ENCODE measurements at places on chromosomes 13 and 19.

- no peak for DNase-seq
These were observed 57.0 kb downstream of the RASL11A start for GRCh38 chr13:27327633-27328032.

DNA sequence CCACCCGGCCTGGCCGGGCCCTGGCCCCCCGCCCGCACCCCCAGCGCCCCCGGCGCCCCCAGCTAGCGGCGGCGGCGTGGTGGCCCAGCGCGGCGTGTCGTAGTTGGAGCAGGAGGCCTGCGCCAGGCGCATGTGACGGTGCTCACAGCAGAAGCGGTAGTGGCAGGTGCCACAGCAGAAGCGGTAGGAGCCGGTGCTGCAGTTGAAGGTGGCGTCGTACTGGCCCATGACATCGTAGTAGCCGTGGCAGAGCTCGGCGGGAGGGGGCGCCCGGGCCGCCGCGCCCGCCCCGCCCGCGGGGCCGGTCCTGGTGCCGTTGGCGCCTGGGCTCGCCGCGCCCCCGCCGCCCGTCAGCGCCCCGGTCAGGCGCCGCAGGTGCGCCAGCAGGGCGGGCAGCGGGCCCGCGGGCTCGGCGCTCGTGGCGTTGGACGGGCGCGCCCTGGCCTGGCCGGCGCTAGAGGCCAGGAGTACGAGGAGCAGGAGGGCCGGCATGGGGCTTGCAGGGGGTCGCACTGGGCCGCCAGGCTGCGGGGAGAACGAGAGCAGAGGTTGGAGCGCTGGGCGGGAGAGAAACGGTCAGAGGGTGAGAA is 633 bp downstream of the SHISA7 start:
- DNase-seq: no peak

- DNase-seq: no peak
These were observed 1.6 kb upstream of the BBC3 start for GRCh38 chr19:47232422-47233211.

DNA sequence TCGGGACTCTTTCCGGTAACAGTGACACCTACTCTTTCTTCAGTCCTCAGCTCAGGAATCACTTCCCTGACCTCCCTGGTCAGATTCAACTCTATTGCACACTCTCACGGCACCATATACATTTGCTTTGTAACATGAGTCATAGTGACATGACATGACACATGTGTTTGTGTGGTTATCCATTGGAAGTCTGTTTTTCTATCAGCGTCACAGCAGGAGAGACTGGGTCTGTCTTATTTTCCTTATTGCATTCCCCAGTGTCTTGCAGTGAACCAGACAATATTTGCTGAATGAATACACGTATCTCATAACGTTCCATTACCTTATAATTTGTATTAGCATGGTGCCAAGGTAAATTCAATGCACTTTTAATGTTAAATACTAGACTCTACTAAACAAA is 102.0 kb downstream of the DCLK1 start:
- DNase-seq: no peak

DNA sequence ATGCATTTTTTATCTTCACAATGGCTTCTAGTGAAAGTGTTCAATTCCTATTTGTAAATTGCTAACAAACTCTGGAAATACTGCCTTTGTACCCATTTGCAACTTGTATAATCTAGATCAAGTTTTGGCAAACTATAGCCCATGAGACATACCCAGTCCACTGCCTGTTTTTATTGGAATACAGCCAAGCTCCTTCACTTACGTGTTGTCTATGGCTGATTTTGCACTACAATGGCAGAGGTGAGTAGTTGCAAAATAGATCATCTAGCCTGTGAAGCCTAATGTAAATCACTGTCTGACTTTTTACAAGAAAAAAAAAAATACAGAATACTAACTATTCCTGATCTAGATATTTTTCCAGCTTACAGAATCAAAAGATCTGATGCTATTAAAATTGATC is 37.1 kb downstream of the DZIP1 start:
- no peak for DNase-seq

- no peak for DNase-seq
These were observed 5.9 kb downstream of the DAND5 start for GRCh38 chr19:12975221-12975741.

GRCh38 chr13:25840931-25841330 is 210.9 kb downstream of the SHISA2 start:
- DNase-seq: no peak

GRCh38 chr19:45045671-45046353 is 7.0 kb downstream of the CLASRP start:
- no peak for DNase-seq

- peak; percentile 80 for DNase-seq
These were observed 2.8 kb downstream of the PTGER1 start for GRCh38 chr19:14472202-14472938.

DNA sequence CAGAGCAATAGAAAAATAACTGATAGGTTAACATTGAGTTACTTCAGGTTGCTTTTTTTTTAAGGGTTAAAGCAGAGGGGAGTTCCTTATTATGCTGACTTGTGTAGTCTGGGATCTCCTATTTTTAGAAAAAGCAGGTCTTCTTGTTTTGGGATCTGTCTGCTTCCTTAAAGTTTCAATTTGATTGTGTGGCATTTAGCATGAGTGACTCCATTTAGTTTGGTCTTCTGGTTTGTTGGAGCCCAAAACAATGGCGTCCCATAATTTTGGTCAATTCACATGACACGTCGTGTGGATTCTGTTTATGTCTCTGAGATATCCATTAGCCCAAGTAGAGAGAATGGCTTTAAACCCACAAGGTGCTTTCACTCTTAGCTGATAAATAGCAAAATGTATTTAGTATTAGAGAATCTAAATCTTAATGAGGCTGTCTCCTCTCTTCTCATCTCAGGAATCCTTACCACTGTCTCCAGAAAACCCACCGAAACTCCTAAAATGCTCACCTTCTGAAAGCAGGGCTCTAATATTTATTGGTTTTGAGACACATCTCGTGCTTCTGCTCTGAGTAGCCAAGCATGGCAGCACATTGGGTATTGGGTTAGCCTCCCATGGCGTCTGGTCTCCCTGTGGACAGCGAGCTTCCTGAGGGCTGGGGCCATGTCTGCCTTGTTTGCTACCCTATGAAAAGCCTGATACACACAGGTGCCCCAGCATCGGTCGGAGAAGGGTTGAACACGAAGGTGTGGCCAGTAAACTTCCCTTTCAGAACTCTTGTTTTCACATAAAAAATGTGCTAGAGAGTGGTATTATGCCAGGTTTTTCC is 67.2 kb upstream of the GPR183 start:
- no peak for DNase-seq

- no peak for DNase-seq
These were observed 2.8 kb downstream of the IQCN start for GRCh38 chr19:18271433-18271841.

GRCh38 chr19:31730270-31730669 is 381.0 kb upstream of the TSHZ3 start:
- DNase-seq: no peak

- no peak for DNase-seq
These were observed 752 bp downstream of the RPL18A start for GRCh38 chr19:17860331-17860992.

DNA sequence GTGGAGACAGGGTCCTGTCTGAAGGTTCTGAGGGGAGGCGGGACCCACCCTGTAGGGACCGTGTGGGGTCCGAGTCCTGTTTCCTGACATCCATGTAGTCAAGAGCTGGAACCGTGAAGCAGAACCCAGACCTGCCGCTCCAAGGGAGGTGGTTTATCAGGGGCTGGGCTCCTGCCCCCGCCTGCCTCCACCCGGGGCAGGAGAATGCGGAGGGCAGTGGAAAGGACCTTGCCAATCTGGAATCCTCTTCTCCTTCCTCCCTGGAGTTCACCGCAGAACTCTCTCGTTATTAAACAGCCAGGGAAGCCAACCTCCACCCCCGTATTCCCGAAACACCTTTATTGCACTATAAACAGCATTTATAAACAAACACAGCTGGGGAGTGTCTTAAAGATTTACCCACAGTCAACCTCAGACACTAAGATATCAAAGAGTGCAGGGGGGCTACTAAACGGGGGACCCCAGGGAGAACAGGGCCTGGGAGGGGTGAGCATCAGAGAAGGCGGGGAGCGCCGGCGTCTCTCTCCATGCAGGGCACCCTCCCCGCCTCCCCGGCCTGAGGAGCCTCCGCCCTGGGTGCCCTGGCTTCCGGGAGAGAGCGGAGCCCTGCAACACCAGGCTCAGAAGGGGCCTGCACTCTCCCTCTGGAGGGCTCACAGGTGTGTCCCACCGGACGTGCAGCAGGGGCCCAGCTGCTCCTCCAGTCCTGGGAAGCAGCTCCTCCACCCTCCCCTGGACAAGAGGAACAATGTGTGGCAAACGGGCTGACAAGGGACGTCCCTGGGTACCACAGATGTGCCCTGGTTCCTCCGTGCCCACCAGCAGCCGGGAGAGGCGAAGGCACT is 3.6 kb downstream of the C2CD4C start:
- no peak for DNase-seq

- DNase-seq: no peak
These were observed 531.1 kb downstream of the DCT start for GRCh38 chr13:93948162-93948922.

DNA sequence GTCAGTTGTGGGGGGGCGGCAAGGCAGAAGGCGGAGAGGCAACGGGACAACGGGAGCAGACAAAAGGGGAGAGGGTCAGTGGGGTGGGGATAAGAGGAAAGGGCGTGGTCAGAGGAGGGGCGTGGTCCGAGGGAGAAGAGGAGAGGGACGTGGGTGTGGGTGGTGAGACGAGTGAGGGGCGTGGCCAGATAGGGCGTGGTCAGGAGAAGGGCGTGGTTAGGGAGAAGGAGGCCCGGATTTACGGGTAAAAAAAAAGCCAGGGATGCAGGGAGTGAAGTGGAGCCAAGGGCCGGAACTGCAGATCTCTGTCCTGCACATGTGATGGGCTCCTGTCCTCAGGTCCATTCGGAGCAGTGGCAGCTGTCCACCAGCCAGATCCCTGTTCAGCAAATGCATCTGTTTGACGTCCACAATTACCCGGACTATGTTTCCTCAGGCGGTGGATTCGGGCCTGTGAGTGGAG is 21.5 kb downstream of the CPT1C start:
- DNase-seq: no peak

DNA sequence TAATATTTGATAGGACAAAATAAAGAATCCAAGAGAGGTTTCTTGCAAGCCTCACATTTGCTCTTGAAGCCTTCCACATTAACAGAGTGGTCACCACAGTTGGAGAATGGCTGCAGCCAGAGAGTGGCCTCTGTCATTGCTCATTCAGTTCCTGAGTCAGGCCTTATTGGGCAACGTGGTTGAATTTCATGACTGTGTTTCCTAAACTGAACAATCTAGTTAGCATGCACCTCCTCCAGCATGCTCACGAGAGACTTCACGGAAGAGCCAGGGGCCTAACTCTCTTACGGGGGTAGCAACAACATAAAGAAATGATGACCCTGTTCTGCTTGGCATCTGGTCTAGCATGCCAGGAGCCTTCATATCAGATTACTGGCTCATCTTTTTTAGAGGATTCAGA is 9.6 kb upstream of the UBL3 start:
- DNase-seq: no peak

- DNase-seq: no peak
These were observed at the start of gene ATP4B for GRCh38 chr13:113657851-113658741. TSS of gene ATP4B (minus strand) at chr13:113658198. CDS start at chr13:113658144, 54 bp downstream.

- DNase-seq: no peak
These were observed 13.6 kb upstream of the FCHO1 start for GRCh38 chr19:17737690-17738153.

DNA sequence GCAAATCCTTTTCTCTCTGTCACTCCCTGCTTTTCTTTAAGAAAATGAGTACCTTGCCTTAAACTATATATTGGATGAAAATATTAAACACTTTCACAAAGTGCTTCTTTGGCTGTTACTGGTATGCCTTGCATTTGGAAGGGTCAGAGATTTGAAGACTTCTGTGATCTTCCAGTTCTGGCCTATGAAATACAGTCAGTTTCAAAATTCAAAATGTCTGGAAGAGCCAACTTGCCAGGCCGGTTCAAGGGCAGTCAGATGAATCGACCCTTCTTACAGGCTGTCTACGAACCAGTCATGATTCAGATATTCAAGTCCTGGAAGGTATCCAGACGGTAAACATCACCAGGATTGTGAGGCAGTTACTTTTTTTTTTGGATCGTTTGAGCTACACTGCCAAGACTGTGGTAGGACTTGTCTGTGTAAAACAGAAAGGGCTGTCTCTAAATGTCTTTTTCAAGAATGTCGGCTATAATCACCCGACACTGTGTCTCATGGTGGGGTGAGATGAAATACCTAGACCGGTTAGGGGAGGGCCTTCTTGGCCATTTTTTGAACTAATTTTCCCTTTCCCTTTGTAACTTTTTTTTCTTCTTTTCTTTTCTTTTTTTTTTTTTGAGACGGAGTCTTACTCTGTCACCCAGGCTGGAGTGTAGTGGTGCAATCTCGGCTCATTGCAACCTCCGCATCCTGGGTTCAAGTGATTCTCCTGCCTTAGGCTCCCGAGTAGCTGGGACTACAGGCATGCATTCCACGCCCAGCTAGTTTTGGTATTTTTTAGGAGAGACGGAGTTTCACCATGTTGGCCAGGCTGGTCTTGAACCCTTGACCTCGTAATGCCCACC is 11.2 kb downstream of the ACTN4 start:
- no peak for DNase-seq

- DNase-seq: no peak
These were observed 14.3 kb downstream of the LRP3 start for GRCh38 chr19:33208371-33208895.

DNA sequence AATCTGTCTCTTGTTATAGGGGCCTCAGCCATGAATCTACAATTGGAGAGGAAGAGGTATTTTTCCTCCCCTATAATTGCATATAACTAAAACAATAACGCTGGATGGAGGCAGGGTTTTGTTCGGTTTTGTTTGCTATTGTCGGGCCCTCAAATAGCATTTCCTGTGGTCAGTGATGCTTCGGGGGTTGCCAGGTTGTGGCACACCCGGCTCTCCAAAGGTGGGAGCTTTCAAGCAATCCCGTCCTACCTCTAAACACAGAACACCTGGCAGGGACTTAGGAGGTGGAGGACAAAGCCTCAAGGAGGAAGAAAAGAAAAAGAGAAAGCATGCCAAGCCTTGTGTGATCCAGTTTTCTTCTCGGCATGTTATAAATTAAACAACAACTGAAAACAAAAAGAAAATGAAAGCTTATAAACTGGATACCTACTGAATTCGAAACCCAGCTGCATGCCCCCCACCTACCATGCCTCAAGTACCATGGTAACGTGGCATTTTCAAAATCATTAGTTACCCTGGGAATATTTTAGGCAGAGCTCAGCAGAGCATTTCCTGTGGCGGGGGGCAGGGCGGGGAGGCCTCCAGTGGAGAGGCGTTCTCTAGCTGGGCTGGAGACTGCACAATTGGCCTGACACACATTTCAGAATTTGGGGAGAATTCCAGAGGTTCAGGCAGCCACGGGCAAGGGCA is 213.8 kb downstream of the DCLK1 start:
- DNase-seq: no peak

DNA sequence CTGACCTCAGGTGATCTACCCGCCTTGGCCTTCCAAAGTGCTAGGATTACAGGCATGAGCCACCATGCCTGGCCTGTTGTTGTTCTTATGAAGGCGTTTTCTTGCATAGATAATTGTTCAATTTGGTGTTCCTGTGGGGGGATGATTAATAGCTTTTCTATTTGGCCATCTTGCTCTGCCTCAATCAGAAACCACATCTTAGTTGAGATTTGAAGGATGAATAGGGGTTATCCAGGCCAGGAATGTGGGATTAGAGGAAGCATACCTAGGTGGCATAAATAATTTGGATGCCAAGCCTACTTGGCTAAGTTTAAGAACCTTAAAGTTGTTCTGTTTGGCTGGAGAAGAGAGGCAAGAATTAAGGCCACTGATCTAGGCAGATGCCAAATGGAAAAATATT is 44.4 kb downstream of the CCNA1 start:
- no peak for DNase-seq

- DNase-seq: no peak
These were observed 8.7 kb downstream of the SBK2 start for GRCh38 chr19:55528030-55528803.

GRCh38 chr19:20244356-20244755 is 77.3 kb downstream of the ZNF486 start:
- no peak for DNase-seq

All from T-cell (primary cell).